ENCODE measurements at places on chromosomes 13 and 19.

DNA sequence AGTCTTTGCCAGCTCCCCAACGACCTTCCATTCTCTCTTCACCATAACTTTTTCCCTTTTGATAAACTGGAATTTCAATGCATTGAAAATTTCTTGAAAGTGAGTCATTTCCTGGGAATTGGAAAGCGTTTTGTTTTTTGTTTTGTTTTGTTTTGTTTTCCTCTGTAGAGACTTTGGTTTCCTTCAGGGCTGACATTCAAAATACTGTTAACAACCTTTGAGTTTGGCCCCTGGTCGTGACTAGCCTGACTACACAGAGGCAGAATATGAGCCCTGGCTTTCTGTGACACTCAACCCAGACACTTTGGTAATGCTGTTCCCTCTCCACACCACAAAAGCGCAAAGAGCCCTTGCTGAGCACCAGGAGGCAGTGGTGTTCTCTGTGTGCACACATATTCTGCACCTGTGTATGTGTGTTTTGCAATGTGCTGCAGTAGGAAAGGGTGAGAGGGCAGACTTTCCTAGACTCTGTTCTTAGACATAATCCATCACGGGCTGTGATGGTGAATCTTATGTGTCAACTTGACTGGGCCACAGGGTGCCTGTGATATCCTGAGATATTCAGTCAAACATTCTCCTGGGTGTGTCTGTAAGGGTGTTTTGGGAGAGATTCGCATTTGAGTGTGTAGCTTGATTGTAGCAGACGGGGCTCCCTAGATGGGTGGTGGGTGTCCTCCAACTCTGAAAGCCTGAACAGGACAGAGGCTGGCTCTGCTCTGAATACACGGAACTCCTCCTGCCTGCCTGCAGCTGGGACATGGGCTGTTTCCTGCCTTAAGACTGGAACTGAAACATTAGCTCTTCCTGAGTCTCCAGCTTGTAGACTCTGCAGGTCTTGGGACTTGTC lies 29.5 kb upstream of the ANKRD10 start:
- peak; percentile 89 for DNase-seq

- no peak for DNase-seq
Observed at GRCh38 chr19:40827386-40828247, 22.6 kb downstream of the CYP2A6 start.

GRCh38 chr13:95752677-95753076 lies 75.7 kb downstream of the DNAJC3 start:
- no peak for DNase-seq

DNA sequence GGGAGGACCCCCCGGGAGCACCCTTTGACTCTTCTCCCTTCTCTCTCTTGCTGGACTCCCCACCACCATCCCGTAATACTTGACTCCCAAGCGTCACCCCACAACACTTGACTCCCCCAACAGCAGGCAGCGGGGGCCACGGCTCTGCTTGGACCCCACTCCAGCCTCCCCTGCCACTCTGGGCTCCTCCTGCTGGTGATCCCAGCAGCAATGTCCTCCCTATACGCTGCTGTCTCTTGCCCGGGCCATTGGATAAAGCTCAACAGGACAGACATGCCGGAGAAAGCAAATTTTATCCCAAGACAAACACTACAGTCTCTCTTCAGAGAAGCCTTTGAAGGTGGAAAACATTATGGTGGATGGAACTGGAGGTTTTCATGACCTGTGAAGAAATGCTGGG lies 20.4 kb upstream of the AMER2 start:
- no peak for DNase-seq

DNA sequence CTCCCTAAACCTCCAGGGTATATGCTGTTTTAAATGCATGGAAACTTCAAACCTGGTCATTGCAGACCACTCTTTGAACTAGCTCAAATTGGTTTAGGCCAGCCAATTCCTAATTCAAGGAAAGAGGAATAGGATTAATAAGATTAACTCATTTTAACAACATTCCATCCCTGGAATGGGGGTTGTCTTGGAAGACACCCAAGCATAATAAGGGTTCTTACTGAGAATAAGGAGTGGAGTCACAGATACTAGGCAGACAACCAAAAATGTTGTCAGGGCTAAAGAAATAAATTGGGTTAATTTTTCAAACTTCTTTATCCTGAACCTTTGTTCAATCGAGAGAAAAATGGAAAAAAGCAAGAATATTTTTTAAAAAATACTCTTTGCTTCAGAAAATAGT lies 186.2 kb downstream of the PCDH9 start:
- peak; percentile 70 for DNase-seq

DNA sequence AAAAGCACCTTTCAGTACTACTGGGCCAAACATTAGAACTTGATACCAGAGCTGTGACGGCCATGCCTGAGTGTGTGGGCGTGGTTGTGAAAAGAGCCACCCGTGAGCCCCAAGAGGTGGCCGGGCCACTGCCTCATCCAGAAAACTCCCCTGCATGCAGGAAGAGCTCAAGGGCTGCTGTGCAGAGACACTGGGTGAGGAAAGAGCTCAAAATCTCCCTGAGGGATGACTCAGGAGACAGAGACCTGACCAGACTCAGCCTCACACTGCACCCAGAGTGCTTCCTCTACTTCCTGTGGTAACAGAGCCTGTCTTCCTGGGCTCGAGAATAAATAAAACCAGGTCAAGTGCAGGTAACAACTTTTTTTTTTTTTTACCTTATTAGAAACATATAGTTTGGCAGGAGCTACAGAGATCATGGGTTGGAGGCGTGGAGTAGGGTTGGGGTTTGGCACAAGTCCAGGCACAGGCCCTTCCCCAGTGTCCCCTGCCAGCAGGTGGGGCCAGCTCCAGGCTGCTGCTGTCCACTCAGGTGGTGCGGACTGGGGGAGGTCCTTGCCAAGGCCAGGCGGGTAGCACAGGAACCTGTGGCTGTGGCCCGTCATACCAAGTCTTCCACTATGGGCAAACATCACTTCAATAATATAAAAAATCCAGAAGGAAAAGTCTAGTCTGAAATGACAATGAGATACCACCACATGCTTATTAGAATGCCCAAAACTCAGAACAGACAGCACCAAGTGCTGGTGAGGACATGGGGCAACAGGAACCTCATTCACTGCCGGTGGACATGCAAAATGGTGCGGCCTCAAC lies 25.5 kb downstream of the ELL start:
- DNase-seq: peak; percentile 79

GRCh38 chr13:29162638-29163235 lies 342.6 kb downstream of the MTUS2 start:
- DNase-seq: peak; percentile 32

GRCh38 chr13:43804461-43805070 lies 17.8 kb upstream of the ENOX1 start:
- DNase-seq: peak; percentile 84

DNA sequence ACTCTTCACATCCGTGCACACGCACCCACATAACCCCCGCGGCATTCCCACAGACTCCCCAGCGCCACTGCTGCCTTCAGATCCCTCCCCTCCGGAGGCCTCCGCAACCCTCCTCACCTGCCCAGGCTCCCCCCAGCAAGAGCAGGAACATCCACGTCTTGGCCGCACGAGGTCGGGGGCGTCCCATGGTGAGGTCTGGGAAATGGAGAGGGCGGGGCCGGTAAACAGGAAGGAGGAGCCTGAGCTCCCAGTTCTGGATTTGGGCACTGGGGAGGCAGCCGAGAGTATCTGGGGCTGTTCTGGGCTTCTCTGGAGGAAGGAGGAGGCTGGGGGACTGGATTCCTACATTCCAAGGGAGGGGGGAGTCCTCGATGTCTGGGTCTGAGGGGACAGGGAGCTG lies 423 bp downstream of the KLK8 start:
- no peak for DNase-seq

GRCh38 chr19:46018729-46019251 lies 4.1 kb downstream of the PGLYRP1 start:
- DNase-seq: no peak

- no peak for DNase-seq
Observed at GRCh38 chr13:51881296-51881695, 19.5 kb downstream of the CCDC70 start.

DNA sequence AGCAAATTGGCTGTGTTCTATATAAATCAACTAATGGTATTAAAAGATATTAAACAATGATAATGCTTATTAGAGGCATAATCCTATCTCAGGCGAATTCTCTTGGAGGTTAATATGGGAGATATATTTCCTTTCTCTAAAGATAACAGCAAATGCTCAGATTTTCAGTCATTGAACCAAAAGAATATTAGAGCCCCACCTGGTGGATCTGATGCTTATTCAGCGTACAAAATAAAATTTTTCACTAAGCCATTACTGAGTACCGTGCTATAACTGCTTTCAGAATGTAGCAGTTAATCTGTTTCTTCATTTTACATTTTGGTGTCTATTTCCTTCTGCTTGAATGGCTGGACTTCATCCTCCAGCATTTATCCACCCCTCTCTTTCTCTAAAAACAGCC lies 143.3 kb upstream of the IPO5 start:
- peak; percentile 59 for DNase-seq

GRCh38 chr19:49488863-49489537 lies 1.6 kb downstream of the RPL13A start:
- DNase-seq: no peak

- peak; percentile 36 for DNase-seq
Observed at GRCh38 chr13:41944229-41944628, 16.7 kb downstream of the VWA8 start.

DNA sequence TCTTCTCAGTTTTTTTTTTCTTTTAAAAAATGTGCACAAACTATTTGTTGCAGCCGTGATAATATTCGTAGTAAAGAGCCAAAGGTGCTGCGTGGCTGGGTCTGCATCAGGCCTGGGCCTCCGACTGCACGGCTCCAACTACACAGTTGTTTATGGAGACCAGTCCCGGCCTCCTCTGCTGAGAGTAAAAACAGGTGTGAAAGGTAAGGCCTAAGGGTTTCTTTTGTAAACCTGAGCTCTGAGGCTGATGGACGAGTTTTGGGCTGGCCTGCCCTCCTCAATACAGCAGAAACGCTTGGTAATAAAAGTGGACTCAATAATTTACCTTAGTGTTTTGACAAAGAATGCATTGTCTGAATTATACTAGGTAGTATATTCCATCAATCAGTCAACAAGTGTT lies 3.9 kb downstream of the MBNL2 start:
- DNase-seq: no peak

GRCh38 chr13:99977912-99978798 lies 3.4 kb upstream of the ZIC2 start:
- no peak for DNase-seq

DNA sequence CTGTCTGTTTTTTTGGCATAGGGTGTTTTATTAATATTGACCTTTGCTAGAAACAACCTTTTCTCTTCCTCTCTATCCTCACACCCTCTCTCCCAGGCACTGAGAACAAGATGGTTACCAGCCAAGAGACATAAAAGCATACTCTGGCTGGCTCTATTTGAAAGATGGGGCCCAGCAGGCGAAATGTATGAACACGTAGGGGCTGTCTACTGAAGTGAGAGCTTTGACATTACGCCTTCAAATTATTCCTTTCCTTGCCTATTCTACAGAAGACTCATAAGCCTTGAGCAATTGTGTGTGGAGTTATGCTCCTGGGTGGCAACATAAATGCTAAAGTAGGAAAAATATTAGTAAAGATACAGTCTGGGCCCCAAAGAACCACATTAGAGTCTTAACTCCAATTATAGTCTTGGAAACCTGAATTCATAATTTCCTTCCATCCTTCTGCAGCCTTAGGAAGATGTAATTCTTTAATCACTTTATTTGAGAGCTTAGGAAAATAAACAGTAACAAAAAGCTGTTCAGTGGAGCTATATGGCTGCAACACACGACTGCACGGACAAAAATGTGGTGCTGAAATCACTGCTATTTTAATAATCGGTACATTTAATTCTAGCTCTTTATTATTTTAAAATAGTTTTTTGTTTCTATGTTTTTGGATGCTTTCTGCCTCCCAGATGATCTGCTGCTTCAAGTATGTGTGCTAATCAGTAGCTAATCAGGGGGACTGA lies 122.3 kb upstream of the RNF113B start:
- peak; percentile 21 for DNase-seq

GRCh38 chr13:90738881-90739280 lies 608.6 kb upstream of the MIR17HG start:
- DNase-seq: no peak

GRCh38 chr19:16671652-16672274 lies 10.8 kb downstream of the TMEM38A start:
- DNase-seq: no peak

DNA sequence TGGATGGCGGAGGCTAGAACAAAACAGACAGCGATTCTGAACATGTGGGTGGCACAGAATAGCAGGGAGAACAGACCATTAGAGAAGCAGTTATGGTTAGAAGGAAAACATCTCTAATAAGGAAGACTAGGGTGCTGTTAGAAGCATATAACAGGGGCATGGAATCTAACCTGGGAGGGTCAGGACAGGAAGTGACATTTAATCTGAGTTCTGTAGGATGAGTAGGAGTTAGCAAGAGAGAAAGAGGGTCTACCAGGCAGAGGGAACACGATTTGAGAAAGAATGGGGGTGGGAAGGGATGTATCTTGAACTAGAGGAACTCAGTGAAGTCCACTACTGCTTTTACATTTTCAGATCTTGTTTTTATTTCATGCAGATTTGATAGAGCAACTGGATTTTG lies 48.6 kb downstream of the B3GLCT start:
- no peak for DNase-seq

DNA sequence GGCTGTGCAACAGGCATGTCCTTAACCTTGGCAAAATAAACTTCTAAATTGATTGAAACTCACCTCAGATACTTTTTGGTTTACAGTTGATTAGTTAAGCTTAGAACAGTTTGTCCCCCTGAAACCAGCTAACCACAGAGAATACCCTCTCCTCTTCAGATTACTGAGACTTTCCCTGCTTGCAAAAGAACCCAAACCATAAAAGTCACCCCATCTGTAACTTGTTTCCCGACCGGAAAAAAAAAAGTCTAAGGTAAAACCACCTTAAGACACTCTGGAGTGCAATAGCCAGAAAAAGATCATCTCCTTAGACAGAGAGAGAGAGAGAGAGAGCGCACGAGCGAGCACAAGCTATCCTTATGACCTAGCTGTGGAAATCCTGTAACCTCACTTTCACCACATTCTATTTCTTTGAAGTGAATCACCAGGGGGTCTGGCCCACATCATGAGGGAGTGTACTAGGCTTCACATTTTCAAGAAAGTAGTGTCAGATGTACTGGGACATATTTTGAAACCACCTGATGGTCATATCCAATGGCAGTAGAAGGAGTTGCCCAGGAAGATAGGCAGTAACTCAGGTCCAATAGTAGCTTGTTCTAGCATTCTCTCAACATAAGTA lies 11.1 kb upstream of the GTF2F2 start:
- DNase-seq: peak; percentile 99

DNA sequence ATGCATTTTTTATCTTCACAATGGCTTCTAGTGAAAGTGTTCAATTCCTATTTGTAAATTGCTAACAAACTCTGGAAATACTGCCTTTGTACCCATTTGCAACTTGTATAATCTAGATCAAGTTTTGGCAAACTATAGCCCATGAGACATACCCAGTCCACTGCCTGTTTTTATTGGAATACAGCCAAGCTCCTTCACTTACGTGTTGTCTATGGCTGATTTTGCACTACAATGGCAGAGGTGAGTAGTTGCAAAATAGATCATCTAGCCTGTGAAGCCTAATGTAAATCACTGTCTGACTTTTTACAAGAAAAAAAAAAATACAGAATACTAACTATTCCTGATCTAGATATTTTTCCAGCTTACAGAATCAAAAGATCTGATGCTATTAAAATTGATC lies 37.1 kb downstream of the DZIP1 start:
- DNase-seq: peak; percentile 75

GRCh38 chr13:40639221-40639681 lies 27.2 kb downstream of the FOXO1 start:
- peak; percentile 73 for DNase-seq

- DNase-seq: peak; percentile 83
Observed at GRCh38 chr19:47729468-47729798, 15.9 kb upstream of the NOP53 start.

All from choroid plexus epithelial cell (primary cell).